ENCODE measurements at places on chromosomes 12 and 14.

GRCh38 chr14:101594511-101595148 is 33.3 kb downstream of the DIO3 start:
- DNase-seq = no peak

GRCh38 chr12:80352474-80352873 is 91.6 kb upstream of the PTPRQ start:
- DNase-seq = no peak

DNA sequence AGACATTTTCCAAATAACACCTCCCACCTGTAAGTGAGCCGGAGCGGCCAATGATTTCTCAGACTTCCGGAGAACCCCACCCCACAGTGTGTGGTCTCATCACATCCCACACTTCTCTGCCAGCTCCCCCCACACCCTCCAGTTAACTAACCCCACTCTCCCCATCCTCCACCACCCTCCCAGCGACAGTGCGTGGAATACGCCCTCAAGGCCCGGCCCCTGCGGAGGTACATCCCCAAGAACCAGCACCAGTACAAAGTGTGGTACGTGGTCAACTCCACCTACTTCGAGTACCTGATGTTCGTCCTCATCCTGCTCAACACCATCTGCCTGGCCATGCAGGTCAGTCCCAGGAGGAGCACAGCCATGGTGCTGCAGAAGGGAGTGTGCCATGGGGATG is 184.4 kb upstream of the FKBP4 start:
- DNase-seq = no peak

GRCh38 chr14:42750771-42751170 is 1144.1 kb downstream of the LRFN5 start:
- no peak for DNase-seq

- DNase-seq = no peak
These were observed 502.7 kb downstream of the SOX5 start for GRCh38 chr12:23446746-23447145.

Measured in activated T-helper 2 cell treated with anti-CD3 and anti-CD28 coated beads, Interferon-gamma antibody, Interleukin-2, Interleukin-4, amounts not matched to agents 10 μg/mL and 5 μg/mL and 100 μg/mL, durations not matched to agents 14 hours and 24 hours and 36 hours (primary cell).